ENCODE measurements at places on chromosomes 6 and 20.

DNA sequence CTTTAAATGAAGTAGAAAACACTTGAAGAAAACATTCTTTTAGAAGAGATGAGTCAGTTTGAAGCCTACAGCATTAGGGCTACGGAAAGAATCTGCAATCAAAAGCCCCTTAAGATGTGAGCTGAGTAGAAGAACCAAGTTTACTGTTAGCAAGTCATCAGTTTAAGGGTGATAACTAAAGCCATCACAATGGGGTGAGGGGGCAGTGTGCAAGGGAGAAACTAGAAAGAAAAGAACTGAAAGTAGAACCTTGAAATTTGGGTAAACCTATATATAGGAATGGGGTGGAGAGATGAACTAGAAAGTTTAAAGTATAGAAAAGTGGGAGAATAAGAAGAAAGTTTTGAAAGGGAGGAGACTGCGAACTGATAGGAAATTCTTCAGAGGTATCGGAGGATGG, 212.9 kb downstream of the COL19A1 start:
- DNase-seq, result no peak

- DNase-seq, result no peak
These were observed 551 bp upstream of the ATP5F1E start for GRCh38 chr20:59032713-59033059.

GRCh38 chr6:124722141-124722878, 239.9 kb upstream of the RNF217 start:
- DNase-seq, result no peak

- no peak for DNase-seq
These were observed 120.0 kb upstream of the RREB1 start for GRCh38 chr6:6987749-6988148.

GRCh38 chr6:106141441-106142237, 55.5 kb downstream of the PRDM1 start:
- DNase-seq, result no peak

DNA sequence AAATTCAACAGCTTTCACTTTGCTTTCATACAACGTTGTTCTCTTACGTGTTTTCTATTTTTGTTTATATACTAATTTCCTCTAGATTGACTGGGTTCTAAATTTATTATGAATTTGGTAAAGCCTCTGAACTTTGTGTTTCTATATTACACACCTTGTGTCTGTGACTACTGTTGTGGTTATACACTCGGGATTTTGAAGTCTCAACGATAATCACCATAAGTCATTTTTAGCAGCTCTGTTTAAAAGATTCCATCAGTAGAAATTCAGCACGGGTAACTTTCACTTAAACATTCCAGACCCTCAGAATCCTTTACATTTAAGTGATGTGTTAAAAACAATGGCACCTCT, 31.8 kb upstream of the HBS1L start:
- no peak for DNase-seq

DNA sequence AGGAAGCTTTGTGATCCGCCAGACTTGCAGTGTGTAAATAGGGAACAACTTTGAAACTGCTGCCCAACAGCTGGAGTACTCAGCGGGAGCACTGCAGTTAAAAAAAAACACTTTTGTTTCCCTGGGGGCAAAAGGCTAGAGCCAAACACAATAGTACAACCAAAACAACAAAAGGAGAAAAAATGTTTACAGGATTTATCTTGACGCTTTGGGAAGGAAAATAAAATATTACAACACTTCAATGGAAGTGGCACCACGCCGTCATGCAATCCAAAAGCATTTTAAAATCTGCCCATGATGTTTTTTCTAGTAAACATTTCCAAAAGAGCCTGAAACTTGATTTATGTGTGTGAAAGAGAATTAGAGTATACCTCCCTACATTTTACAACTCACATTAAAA, 26.0 kb downstream of the PTPRK start:
- DNase-seq, result no peak

DNA sequence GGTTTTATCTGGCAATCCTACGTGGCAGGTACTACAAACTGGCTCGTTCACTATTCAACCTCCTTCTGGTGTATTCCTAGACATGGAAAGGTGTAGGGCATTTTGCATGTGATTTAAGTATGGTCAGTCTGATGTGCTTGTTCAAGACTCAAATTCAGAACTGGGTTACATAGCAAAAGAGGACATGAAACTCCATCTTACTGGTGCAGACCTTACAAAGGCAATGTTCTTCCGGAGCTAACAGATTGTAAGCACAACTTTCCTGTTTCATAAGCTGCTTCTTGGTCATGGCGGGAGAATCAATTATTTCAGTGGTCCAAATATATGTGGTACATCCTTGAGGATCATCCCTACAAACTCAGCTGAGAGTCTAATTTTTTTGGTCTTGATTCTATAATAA, 703.4 kb downstream of the EPM2A start:
- DNase-seq, result no peak

DNA sequence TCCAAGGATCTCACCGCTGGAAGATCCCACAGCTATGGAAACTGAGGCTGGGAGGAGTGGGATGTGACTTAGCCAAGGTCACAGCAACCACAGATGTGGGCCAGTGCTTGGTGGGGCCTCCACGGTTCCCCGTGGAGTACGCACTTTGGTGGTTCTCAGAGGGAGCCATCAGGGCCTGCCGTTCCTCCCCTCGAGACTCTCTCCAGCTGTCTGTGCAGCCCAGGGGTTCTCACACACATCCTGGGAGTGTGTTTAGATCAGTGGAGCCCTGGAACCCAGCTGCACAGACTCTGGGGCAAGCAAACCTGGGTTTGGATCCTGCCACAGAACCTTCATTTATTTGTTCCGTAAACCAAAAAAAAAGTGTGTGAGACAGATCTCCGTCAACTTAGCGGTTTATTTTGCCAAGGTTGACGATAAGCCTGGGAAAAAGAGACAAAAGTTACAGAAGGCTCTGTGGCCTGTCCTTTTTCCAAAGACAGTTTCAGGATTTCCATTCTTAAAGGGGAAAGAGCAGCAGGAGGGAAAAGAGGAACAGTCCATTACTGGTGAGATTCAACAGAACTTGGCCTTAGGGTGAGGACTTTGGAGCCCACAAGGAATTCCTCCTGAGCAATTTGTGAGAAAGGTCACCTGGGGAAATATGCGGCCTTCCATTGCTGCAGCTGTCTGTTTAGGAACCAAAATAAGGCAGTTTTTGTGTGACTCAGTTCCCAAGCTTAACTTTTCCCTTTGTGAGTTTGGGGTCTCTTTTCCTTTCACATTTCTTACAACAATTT, 13.6 kb upstream of the MYMX start:
- no peak for DNase-seq

- no peak for DNase-seq
These were observed 27.0 kb downstream of the MAP7 start for GRCh38 chr6:136523196-136523595.

GRCh38 chr6:40732878-40733277, 145.7 kb upstream of the LRFN2 start:
- DNase-seq, result no peak

- no peak for DNase-seq
These were observed 296.9 kb downstream of the BCKDHB start for GRCh38 chr6:80403365-80403764.

- DNase-seq, result no peak
These were observed 71.5 kb downstream of the HFE start for GRCh38 chr6:26158581-26159356.

DNA sequence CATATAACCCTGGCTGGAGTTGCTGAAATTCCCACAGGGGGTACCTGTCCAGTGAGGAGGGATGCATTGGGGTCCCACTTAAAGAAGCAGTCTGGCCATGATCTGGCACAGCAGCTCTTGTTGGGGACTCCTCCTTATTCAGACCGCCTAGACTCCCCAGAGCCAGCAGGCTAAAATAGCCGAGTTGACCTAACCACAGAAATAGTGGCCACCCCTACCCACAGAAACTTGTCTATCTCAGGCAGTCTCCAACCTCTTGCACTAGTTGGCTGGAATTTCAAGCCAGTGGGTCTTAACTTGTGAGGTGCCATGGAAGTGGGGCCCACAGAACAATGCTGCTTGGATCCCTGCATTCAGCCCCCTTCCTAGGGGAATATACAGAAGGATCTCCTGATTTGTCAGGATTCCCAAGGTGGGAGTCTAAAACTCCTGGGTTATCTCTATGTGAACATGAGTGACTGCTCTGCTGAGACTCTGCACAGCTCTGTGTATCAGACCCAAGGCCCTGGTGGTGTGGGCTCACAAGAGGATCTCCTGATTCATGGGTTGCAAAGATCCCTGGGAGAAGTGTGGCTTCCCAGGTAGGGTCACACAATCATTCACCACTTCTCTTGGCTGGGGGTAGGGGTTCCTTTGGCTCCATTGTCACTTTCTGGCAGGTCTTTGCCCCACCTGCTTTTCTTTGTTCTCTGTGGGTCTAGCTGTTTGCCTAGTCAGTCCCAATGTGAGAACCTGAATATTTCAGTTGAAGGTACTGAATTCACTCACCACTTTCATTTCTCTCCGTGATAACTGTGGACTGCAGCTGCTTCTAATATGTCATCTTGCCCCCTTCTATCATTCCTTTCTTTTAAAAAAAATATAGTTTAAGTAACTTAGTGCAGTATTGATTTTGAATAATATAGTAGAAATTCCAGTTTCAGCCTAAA, 65.5 kb upstream of the CLVS2 start:
- DNase-seq, result no peak

DNA sequence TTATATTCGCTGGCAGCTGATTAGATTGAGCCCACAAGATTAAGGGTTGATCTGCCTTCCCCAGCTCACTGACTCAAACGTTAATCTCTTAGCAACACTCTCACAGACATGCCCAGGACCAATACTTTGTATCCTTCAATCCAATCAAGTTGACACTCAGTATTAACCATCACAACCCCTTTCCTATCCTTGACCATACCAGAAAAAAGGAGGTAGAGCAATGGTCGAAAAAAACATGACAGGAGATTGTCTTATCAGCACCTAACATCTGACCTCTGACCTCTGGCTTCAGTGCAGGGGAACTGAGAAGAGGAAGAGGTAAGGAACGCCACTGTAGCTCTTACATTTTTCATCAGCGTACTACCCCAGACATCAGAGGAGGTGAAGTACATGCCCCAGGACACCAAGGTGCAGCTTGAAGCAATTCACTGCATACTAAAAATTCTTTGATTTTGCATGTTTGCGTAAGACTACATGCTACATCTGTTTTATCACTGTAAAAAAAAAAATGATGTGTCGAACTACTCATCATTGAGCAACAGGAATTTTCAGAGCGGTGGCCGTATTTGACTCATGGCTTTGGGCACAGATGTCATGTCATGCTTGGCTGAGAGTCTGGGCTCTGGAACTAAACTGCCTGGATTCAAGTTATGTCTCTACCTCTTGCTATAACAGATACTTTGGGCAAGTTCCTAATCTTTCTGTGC, 188.0 kb upstream of the TAB2 start:
- peak; percentile 7 for DNase-seq

DNA sequence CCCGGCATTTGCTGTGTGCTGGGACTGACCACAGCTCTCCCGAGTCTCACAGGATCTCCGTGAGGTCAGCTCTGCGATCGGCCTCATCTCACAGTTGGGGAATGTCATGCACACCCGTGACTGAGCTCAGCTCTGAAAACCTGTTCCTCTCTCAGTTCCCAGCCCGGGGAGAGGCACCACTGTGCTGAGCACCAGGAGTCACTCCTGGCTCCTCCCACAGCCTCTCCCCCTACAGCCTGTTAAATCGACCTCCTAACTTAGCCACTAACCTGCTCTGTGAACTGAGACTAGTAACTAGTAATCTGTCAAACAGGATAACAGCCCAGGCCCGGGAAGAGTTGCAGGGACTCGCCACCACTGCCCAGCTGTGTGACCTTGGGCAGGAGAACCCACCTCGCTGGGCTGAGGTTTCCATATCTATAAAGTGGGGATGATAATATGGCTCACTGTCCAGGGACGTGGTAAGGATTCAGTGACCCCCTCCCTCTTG, 20.1 kb upstream of the NOL4L start:
- DNase-seq, result peak; percentile 18

- no peak for DNase-seq
These were observed 116.5 kb upstream of the ESR1 start for GRCh38 chr6:151690768-151691562.

GRCh38 chr6:92767101-92767500, 652.3 kb downstream of the EPHA7 start:
- no peak for DNase-seq

DNA sequence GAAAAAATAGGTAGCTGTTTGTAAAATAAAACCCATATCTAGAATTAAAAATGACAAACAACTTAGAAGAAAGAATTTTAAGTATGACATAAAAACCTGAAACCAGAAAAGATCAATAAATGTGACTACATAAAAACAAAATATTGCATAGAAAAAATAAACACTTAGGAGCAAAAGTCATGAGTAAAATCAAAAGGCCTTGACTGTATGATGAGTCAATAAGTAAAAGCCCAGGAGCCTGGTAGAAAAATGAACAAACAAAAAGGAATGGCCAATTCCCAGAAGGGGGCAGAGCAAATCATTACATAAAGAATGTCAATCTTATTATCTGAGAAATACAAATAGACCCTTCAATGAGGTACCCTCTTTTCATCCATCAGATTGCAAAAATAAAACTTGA, 20.7 kb upstream of the ENPP1 start:
- no peak for DNase-seq

- no peak for DNase-seq
These were observed 358.6 kb downstream of the BTBD9 start for GRCh38 chr6:38281126-38281525.

DNA sequence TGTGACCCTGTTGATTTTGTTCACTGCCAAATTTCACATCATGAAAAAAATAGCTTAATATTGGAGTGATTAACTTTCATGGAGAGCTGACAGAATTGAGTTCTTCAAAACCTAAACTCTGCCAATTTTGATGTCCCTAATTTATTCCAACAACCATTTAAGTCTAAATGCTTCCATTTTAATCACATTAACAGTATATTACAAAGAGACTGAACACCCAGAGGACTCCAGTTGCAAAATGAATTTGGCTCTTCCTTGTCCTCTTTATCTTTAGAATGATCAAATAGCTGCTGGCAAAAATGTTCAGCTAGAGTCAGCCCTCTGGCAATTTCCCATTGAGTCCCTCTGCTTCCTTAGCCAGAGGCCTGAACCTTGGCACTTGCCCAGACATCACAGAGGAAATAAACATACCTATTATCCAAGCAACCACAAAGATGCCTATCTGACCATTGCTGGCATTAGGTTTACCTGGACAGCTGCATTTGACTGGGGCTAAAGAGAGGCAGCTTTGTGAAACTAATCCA, 299.0 kb upstream of the STXBP5 start:
- DNase-seq, result no peak

All from AG04450 (cell line).